Astrocyte of the cerebellum (primary cell): ENCODE measurements at places on chromosomes 5 and 9.

GRCh38 chr5:21140987-21141386 is 1153.0 kb upstream of the CDH18 start:
- DNase-seq: no peak

- no peak for DNase-seq
Observed at GRCh38 chr5:91156242-91156641, 226.9 kb downstream of the ARRDC3 start.

DNA sequence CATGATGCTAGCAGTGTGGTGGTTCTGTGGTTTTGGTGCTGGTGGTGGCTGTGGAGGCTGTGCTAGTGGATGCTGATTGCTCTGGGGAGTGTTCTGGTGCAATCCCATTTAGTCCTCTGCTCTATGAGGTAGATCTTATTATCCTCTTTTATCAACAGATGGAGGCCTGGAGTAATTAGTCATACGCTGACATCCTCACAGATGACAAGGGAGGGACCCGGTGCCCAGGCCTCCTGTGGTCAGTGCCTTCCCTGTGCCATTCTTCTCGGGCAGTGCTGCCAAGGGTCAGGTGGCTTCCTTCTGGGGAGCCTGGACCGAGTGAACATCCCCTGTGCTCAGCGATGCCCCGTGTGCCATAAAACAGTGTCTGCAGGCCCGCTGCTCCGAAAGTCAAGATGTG is 74.5 kb downstream of the COL5A1 start:
- no peak for DNase-seq

DNA sequence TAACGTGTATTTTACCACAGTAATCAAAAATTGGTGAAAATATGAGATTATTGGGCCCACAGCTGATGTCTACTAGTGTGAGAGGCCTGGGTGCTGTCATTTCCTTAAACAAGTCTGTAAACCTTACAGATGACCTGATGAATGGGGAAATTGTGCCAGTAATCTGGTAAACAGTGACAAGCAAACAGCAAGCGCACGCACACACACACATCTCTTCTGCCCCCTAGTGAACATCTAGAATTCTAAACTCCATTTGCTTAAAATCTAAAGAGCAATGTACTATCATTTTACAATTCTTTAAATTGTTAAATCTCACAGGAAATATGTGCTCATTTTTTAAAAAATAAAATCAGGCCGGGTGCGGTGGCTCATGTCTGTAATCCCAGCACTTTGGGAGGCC is 7.5 kb upstream of the RAPGEF1 start:
- DNase-seq: peak; percentile 36

DNA sequence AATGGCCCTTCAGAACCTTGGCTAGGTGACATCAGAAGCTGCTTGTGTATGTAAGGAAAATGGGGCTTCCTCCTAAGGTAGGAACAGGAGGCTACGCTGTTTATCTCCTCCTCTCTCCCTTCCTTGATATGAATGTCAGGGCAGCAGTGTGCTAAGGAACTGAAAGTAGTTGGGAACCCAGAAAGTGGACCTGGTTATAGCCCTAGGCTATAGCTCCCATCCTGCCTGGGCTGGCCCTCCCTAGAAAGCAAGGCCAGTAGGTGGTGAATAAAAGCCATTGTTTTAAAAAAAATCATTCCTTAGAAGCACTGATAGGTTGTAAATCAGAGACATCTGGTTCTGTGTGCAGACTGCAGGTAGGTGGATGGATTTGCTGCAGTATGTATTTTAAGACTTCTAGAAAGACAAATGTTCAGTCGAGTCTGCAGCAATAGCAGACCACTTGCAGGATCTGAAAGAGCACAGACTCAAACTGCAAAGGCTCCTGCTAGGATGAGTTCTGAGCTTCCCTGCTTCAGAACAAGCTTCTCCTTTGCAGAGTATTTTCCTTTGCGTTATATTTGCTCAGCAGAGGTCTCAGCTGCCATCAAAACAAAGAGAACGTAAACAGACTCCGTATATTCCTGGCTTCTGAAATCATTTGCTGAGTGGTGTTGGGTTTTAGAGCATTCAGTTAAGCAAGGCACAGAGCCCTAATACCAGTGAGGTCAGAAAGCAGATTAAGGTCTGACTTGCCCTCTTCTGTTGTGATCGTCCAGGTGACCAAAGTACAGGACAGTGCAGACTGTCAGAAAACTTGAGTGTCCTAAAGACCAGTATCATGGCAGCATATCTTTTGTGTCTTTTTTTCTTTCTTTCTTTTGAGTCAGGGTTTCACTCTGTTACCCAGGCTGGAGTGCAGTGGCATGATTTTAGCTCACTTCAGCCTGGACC is 20.1 kb upstream of the CFAP157 start:
- DNase-seq: no peak

GRCh38 chr5:54556141-54556540 is 38.6 kb downstream of the SNX18 start:
- DNase-seq: no peak

DNA sequence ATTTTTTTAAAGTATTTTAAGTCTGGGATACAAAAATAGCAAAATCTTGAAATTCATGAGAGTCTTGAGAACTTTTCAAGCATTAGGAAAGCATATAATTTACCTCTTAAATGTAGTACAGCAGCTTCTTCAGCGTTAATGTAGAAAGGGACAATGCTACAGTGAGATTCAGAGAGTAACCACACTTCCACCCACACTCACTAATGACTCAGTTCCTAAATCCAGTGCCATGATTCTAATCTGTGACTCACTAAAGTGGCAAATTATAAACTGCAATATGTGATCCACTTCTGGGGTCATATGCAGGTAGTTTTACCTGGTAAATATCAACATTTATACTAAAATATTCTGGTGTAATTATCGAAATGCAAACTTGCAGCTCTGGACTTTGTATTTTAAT is 434.5 kb upstream of the TUSC1 start:
- no peak for DNase-seq
